ENCODE measurements at places on chromosomes 3 and 15.

DNA sequence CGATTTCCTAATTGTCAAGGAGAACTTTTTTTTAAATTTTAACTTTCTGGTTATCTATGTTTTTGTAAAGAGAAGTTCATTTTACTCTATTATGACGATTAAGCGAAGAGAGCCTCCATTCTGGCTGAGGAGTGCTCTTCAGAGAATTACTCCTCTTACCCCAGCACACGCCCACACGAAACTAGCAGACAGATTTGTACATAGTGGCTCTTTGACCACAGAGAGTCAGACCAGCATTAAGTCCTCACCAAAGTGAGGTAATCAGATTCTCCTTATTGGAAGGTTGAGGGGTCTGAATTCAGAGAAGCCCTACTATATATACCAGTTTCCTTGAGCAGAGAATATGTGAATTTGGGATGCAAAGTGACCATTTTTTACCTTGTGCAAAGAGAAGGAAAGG lies 204.8 kb upstream of the TSC22D2 start:
- DNase-seq, result no peak

DNA sequence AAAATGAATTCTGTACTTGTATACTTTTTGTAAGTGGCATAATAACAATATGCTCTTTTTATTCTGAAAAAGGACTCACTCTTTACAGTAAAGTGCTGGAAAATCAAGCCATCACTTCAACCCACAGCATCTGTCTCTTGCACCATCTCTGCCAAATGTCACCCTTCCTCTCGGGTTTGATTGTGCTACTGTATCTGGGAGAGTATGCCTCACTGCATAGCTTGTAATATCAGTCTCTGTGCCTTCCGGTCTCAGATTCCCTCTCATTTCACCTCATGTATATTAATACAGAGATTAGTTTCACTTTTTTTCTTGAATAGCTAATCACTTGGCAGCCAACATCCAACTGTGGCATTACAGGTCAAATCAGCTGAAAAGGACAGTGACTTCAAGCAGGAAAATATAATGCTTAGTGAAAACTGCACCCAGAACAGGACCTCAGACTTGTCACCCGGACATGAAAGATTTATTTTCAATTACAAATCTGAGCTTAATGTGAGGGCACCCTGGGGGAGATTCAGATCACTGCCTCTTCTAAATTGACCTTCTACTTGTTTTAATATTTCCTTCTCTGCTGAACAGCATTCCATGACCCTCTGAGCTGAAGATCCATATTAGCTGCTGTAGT lies 605.8 kb upstream of the NAALADL2 start:
- no peak for DNase-seq

DNA sequence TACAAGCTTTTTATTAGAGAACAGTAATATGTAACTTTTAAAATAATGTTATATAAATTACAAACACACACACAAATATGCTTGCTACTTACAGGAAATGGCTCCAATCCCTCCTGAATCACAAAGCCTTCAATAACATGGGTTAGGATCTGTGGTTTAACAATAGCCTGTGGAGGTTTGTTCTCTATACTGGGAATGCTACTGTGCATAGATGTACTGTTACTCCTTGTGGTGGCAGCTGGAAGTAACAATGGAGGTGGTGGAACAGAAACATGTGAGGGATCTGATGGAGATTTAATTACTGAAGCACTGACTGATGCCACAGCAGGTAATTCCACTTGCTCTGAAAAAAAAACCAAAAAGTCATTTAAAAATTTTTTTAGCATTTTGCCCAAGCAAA lies 64.4 kb downstream of the PHC3 start:
- DNase-seq, result no peak

GRCh38 chr3:6921066-6921465 lies 60.2 kb downstream of the GRM7 start:
- DNase-seq, result no peak

DNA sequence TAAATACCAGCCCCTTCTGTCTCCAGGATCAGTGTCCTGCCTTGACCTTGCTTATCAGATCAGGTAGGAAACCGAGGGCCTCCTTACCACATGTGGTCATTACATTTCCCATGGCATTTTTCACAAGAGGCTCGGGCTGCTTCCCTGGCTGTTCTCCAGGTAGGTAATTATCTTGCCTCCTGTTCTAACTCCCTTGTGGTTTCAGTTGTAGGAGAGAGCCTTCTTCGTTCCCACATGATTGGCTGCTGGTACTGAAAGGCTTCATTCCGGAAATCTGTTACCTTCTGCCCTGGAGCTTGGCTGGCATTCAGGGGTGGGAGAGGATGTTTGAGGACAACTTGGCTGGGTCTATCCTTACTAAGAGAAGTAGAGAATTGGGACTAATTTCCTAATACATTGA lies 46.8 kb upstream of the RORA start:
- no peak for DNase-seq

DNA sequence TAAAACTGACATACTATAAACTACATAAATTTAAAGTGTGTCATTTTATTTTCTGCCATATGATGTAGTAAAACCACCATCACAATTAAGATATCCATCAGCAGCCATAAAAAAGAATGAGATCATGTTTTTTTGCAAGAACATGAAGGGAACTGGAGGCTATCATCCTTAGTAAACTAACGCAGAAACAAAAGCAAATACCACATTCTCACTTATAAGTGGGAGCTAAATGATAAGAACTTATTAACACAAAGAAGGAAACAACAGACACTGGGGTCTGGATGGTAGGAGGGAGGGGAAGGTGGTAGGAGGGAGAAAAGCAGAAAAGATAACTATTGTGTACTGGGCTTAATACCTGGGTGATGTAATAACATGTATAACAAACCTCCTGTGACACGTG lies 24.6 kb downstream of the CCDC14 start:
- DNase-seq, result no peak

DNA sequence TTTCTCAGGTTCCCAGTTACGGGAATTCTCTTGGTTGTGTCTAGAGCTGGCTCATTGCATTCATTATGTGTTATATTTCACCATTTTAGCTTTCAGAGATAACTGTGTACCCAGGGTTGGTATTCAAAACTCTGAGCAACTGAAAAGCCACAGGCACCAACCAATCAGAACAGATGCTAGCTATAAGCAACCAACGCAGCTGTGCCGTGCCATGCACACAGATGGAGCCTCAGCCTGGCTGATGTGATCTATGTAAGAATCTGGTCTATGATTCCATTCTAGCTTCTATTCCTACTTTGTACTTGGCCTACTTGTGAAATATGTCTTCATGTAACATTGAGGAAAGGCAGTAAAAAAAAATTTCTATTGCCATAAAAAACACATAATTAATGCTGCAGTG lies 95.0 kb upstream of the CCDC80 start:
- no peak for DNase-seq

DNA sequence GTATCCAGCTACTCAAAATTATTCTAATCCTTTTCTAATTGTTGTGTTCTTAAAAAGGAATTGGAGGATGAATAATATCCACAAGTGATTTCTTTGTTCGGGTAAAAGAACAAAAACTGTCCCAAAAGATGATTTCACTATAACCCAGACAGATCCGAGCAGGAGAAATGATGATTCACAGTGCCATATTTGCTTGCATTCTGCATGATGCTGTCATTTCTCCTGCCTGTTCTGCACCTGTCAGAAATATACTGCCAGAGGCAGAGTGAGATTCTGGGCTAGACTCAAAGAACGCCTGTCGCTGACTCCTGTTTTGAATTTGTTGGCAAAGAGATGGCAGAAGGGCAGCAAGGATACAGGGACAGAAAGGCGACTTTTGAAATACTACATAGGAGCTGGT lies 34.7 kb upstream of the SLC24A5 start:
- no peak for DNase-seq

DNA sequence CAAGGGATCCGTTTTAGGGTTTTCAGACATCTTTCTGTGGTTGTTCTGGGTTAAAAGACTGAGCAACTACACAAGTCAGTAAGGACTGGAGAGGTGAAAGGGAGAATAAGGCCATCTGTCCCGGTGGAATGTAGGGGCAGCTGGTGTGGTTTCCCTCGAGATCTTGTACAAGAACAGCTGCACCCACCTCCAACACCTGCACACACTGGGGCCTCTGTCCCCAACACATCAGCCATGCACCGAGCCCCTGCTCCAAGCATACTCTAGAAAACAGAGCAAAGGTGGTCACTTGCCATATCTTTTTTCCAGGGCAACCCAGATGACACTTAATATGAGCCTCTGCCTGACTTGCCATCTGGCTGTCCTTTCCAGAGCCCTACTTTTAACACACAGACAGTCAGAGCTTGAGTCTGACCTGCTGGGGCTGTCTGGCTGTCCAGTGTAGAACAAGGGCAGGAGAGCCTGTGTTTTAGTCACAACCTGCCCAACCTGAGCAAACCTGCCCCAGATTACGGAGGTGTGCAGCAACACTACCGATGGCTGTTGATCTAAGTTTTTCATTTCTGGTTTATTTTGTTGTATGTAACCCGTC lies 12.2 kb downstream of the MAN2A2 start:
- DNase-seq, result no peak

- no peak for DNase-seq
These were observed 817 bp downstream of the USP3 start for GRCh38 chr15:63504979-63505841.

DNA sequence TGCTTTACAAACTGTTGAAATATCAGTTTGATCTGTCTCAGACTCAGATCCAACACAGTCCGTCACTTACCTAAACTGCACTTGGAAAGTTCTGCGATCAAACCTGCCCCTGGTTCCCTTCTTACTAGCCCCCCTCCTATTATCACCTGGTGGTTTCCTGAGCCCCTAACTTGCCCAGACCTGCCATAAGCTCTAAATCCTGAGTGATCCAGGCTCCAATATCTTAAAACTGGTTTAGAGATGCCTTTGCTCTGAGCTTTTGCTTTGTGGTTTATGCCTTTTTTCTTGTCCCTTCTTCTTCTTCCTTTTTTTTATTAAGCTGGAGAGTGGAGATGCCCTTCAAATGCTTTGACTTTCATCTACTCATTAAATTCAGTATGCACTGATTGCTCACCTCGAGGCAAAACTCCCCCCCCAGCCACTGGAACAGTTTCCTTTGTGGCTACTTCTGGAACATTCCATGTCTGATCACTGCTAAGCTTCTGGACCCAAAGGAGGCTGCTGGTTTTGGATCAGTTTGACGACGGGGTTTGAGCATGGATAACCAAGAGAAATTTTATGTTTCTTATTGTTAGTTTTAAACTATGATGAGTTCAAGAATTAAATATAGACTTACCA lies 3.5 kb upstream of the ITGB5 start:
- no peak for DNase-seq

DNA sequence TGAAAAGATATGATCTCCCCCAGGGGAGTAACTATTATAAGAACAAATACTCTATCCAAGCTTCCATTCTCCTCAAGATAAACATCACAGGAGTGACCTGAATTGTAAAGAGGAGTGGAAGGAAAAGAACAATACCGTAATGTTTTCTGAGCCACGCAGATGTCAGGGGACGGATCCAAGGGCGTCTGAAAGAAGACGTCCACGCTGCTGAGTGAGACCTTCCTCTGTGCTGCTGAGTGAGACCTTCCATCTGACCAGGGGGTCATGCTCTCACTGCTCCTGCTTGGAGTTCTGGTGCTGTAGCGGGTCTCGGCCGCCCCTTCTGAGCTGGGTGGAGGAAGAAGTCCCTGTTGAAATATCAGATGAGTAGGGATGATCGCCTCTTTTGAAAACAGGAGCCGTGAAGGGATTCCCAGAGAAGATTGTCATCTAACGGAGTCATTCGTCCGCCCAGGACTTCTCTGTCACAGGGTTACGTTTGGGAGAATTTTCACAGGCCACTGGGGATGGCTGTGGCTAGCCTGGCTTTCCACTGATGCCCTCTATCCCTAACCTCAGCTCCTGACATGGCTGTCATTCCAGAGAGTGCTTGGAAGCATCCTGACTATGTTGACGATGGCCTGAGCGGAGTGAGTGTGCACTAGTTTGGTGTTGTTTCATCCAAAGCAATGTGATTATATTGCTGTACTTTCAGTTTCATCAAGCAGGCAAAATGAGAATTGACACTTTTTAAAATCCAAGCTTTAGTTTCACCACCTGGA lies 184.9 kb downstream of the APBA2 start:
- DNase-seq, result no peak

DNA sequence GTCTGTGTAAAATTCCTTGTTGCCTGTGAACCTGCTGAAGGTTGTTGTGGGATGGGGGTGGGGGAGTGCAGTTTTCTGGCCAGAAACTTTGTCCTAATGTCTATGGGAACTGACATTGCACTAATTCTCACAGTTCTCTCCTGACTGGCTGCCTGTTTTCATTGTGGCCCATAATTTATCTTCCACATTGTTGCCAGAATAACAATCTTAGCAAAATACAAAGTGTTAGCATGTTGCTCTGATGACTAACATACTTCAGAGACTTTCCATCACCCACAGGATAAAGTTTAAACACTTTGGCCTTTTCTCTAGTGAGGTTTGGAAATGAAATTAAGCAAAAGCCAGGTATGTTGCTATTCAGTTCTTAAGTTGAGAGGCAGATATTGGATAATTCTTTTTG lies 81.4 kb upstream of the TBC1D5 start:
- DNase-seq, result no peak

DNA sequence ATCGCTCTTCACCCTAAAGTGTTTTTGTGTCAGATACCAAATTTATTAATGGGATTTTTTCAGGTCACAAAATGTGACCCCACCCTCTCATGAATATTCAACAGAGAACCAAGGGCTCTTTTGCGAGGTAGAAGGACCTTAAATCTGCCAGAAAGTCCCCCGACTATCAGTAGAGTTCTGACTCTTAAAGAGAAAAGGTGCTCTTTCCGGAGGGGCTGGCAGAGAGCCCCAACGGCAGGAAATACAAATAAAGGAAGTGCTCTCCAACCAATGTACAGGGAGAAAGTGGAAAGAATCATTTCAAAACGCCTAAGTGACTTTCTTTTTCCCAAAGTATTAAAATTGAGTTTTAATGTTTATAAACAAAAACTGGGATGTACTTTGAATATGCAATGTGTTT lies 517.2 kb downstream of the FOXP1 start:
- no peak for DNase-seq

DNA sequence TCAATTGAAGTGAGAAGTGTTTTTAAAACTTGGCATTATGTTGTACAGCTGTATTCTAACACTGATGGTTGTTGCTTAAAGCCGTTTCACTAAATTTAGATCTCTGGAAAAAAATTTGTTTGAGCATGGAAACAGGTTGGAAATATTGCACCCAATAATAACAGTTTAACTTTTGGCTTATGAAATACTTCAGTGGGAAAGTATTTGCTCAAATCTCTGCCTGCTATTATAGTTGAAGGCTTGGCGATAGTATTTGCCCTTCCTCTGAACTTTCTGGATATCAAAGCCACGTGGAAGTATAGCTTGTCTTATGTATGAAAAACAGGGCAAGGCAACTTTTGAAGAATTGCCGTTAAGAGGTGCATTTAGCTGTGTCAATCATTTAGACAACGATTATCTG lies 270.3 kb upstream of the LRRFIP2 start:
- DNase-seq, result no peak

DNA sequence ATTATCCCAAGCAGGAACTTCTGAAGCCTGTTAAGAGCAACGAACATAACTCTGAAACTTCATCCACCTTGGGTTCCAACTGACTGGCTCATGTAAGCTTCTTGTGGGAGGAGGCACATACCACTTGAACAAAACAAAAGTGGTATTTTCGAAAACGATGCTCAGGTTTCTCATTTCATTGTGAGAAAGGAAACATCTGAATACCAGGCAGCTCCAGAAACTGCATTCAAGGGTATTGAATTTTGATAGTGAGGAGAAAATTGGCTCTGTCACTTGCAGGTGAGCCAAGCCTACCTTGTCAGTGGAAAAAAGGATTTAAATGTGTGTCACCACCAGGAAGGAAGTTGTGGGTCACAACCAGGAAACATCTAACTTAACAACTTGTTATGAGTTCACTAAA lies 218.1 kb upstream of the SATB1 start:
- DNase-seq, result no peak
